ENCODE measurements at places on chromosomes 7 and 10.

GRCh38 chr10:20380401-20380800 is 516.7 kb downstream of the NEBL start:
- DNase-seq = no peak

GRCh38 chr7:40097728-40098127 is 36.7 kb downstream of the MPLKIP start:
- DNase-seq = no peak

GRCh38 chr7:1733206-1733907 is 63.3 kb downstream of the ELFN1 start:
- DNase-seq = no peak

DNA sequence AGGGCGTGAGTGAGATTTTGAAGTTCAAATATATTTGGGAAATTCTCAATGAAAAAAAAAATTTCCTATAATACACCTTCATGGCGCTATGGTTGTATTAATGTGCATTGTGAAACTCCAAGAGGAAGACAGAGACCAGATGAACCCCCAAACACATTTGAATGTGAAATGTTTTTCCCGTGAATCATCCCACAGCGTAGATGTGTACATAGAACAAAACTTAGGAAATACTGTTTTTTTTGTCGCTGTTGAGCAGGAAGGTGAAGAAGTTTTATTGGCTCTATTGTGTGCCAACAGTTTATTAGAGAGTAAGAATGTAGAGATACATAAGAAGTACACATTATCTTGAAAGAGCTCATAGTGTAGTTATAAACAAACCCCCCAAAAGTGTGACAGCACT is 134.0 kb downstream of the KCND2 start:
- no peak for DNase-seq

GRCh38 chr7:47556511-47557180 is 25.3 kb downstream of the TNS3 start:
- DNase-seq = no peak

DNA sequence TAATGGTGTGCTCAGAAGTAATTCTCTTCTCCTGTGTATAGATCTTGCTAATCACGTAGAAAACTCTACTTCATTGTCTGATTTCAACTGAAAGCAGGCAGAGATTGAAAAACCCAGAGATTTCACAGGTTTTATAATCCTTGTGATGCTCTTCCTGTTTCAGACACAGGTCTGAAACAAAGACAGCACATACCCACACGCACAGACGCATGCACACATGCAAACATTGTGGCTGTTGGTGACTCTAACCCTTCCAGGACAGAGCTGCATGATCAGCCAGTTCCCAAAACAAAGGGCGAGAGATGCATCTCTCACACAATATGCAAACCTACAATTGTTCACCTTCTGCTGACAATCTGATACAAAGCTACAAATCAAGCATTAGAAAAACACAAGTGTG is 11.1 kb upstream of the TFEC start:
- DNase-seq = no peak

GRCh38 chr10:103067484-103067883 is 125.6 kb downstream of the NT5C2 start:
- no peak for DNase-seq

GRCh38 chr10:49690698-49691356 is 11.4 kb downstream of the C10orf53 start:
- DNase-seq = no peak

DNA sequence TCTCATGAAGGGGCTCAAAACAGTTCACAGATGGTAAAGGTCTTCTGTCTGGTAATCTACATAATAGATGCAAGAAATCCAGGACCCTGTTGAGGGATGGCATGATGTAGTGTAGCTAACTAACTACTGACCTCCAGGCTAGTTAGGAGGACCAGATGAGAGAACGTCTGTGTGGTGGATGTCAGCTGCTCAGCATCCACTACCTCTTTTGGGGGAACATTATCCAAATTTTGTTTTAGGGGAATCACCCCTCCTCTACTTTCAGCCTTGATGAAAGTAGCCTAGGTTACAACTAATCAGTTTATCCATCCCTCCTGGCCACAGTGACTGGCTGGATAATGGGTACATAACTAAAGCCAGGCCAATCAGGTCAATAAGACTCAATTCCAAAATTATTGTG is 246.0 kb downstream of the RNLS start:
- DNase-seq = no peak

DNA sequence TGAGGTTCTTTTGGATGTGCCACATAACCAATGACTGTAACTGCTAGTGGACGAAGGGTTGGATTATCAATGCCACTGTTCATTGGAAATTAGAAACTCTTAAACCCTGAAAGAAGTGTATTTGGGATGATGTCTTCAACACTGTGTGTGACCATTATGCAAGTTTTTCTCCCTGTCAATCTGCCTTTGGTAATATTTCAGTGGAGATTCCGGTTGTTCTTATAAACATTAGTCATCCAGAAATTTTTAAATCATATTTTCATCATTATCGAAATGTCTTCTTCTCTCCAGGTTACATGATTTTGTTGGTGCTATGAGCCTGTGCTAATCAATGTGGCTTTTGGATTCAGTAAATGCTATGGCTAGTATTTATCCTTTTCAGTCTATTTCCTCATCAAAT is 61.7 kb upstream of the KLF6 start:
- DNase-seq = no peak

DNA sequence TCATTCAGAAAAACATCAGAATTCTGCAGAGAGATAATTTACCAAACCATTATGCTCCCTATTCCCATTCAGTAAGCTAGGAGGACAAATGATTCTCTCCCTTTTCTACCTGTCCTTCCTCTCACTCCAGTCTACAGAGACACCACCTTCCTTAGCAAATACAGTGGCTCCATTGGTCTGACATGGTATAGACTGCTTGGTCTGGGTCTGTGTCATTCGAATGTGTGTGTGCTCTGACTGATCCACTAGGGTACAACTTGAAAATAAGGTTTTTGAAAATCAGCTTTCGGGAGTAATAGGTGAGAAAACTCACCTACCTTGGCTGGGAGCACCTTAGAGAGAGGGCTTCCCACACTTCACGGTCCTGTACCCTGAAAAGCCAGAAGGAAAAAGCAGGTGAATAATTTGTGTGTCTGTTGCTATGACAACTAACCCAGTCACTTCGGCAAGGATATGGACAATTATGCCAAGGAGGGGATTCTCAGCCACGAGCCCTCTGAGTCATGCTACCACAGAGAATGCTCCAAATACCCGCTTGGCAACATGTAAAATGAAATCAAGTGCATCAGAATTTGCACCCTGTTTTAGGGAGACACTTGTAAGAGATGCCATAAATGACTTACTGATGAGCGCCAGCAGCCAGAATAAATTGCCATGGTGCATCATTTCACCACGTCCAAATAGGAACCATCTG is 114.5 kb upstream of the PRKCQ start:
- DNase-seq = no peak

DNA sequence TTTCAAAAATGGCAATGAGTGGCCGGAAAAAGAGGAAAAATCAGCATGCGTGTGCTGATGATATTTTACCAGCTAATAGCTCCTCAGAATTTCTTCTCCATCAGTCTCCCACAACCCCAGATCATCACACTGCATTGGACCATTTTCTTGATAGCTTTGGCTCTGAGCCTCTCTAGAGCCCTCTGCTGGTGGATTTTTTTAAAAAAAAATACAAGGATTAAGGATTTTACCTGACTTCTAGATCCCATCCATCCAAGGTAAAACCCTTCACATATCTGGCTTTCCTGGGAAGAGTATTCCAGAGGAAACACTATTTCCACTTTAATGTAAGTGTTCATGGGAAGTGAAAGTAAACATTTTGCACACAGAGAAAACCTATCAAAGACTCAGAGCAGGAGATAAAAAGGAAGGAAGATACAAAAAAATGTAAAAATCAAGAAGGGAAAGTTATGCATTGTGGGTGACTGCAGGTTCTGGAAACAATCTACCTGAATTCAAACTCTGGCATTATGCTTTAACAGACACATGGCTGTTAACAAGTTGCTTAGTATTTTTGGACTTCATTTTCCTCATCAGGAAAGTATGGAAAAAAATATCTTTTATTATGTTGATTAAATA is 380.9 kb downstream of the LRRTM3 start:
- no peak for DNase-seq

DNA sequence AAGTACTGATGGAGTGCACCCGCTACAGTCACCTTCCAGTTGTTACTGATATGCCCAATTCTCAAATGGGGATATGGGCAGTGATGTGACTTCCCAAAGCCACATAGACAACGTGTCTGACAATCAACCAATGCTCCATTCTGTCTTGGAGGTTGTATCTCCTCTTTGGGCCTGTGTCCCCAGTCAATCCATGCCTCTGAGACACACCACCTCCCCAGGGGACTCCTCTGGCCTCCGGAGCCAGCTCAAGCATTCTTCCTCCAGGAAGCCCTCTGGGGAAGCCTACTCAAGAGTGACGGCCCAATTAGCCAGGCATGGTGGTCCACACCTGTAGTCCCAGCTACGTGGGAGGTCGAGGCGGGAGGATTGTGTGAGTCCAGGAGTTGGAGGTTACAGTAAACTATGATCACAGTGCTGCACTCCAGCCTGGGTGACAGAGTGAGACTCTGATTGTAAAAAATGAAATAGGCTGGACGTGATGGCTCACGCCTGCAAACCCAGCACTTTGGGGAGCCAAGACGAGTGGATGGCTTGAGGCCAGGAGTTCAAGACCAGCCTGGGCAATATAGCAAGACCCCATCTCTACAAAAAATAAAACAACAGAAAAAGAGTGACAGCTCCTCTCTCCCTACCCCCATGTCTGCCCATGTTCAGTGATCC is 99.5 kb upstream of the TNRC18 start:
- DNase-seq = no peak

- DNase-seq = no peak
These were observed 18.5 kb downstream of the SEPTIN7 start for GRCh38 chr7:35819310-35819709.

- DNase-seq = no peak
These were observed 190.1 kb downstream of the LRRTM3 start for GRCh38 chr10:67115972-67116371.

DNA sequence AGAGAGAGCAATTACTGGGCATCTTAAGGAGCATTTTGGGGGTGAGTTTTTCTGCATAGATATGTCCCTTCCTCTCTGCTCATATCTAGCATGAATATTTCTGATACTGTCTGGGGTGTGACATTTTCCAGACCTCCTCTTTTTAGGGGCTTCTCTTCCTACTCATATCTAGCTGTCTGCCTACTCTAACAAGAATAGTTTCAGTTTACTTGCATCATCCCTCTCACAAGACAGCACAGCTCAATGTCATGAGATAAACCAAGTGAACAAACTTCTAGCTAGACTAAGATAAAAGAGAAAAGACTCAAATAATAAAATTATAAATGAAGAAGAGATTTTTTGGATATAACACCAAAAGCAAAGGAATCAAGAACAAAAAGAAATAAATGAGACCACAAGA is 419.5 kb upstream of the SORCS1 start:
- DNase-seq = no peak

DNA sequence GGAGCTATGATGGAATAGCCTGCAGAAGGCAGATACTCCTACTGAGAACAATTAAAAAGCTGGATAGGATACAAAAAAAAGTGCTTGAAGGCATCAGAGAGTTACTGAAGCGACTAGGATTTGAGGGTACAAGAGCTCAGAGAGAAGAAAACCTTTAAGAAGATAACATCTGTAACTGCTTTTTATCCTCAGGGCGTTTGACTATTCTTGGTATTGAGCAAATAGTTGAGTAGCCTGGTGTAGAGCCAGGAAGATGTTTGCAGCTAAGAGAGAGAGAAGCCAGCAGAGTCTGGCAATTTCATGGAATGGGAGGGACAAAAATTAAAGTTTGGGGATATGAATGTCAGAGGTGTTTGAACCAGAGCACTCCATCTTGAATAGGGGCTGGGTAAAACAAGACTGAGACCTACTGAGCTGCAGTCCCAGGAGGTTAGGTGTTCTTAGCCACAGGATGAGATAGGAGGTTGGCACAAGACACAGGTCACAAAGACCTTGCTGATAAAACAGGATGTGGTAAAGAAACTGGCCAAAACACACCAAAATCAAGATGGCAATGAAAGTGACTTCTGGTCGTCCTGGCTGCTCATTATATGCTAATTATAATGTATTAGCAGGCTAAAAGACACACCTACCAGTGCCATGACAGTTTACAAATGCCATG is 428.8 kb downstream of the SH2D4B start:
- DNase-seq = no peak

GRCh38 chr7:111933609-111934008 is 272.6 kb downstream of the DOCK4 start:
- DNase-seq = no peak

DNA sequence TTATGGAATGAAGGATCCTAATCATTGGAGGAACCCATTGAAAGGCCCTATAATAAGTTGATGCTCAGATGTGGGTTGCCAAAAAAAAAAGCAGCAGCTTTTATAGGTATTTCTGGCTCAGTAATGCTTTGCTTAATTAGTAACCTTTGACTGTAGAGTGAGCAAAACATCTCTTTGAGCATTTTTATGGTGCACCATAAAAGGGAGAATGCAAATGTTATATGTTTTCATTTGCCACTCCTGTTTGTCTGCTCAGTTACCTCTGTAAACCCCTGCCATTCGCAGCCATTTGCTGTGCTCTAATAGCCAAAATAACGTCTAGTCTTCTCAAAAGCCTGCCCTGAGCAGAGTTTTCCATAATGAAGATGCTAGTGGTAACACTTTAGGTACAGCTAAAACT is 589.1 kb upstream of the FOXK1 start:
- no peak for DNase-seq

DNA sequence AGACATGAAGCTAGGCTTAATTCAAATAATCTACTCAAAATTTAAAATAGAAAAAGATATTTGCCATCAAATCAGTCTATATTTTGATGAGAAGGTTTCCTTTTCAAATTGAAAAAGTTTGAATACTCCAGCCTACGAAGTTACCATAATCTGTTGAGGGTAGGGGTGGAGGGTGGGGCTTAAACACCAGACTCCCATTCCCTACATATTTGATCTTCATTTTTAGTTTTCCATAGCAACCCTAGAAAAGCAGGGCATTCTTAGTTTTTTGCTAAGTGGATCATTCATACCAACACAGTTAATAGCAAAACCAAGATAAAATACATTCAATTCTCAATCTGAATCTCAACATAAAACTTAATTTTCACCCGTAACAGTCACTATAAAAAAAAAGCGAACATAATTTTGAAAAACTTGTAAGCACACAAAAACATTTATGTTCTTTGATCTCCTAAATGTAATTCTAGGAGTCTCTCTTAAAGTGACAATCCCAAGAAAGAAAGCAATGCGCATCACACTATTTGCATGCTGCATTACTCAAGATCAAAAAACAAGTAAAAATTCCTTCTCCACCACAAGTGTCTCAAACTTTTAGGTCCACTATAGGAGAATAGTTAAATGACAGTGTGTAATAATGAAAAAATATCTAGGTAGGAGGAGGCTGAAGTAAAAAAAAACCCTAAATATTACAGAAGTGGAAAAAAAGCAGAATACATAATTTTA is 30.8 kb downstream of the TMEM209 start:
- DNase-seq = no peak

- DNase-seq = no peak
These were observed 8.8 kb upstream of the CALD1 start for GRCh38 chr7:134770676-134771075.

DNA sequence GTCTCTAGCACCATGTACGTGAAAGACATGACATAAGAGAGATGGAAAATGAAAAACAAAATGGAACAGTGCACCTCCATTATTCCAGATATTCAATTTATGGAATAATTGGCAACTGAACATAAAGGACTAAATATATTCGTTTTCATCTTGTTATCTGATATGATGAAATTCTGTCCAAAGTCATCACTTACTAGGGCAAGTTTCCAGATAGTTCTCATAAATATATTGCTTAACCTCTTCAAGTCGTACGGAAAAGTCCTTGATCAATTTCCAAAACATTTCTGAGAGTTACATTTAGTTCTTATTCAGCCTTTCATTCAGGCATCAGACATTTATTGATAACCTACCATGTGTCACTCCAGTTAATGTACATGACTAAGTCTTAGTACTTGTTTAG is 185.2 kb downstream of the HGF start:
- DNase-seq = no peak
